Ascending aorta (tissue), 2 donors: ENCODE measurements at places on chromosomes 13 and 19.

GRCh38 chr13:44660050-44660449, 83.9 kb upstream of the TSC22D1 start:
- no peak for DNase-seq

GRCh38 chr13:34587576-34587975, 354.5 kb upstream of the NBEA start:
- no peak for DNase-seq

DNA sequence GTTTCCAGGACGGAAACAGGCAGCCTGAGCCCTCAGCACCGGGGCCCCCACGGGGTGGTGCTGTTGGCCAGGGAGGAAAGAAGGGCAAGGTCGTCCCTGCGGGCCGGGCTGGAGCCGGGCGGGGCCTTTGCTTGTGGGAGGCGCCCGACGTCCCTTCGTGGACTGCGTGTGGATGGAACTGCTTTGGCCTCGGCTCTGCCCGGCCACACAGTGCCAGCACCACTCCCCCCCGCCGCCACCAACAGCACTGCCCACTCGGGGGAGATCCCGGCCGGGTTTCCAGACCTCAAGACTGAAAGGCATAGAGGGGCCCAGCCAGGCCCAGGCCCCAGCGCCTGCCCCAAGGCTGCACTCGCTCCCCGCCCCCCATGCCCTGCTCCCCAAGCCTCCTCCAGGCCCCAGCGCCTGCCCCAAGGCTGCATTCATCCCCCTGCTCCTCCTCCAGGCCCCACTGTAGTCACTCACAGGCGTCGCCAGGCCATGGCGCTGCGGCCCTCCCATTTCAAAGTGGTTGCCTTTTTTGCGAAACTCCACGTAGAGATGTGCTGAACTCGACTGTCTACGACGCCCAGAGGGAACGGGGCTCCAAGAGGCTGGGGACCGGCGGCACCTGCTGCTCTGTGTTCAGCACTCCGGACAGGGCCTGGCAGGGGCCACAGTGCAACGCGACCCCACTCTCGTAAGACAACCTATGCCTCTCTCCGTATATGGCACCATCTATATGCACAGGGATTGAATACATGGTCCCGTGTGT, 22.5 kb downstream of the C13orf46 start:
- peak; percentile 30 for DNase-seq

DNA sequence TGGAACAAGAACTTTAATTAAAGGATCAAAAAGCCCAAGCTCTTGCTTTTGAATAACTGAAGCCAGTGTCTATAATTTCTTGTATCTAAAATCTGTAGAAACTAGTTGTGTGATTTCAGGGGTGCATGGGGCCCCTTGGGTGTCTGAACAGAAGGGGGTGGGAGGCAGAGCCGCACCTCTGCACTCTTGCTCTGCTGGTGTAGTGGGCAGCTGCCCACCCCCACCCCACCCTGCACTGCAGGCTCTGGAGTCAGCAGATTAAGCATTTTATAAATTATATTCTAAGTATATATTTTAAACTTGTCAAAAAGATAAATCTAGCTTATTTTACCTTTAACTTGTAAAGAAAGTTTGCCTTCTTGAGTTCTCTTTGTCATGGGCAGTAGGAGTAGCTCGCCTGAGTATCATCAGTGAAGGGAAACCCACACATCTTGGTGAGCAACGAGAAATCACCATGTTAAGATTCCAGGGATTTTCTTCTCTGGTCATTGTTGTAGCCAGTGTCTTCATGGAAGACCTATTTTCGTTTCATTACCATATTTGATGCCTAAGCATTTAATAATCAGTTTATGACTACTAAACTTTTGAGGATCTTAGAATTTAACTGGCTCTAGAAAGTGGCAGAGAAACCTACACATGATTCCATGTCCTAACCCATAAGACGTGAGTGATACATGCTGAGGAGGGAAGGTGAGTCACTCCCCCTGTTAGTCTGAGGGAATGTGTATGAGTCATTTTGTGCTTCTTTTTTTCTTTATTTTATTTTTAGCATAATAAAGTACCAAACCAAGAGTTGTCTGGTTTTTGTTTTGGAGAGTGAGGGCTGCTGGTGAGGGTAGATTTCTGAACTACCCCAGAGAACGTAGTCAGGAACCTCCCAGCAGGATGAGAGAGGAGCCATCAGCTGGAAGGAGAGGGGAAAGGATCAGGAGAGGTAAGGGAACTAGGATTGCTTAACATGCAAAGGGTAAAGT, 7.7 kb downstream of the UBE2L5 start:
- DNase-seq, result no peak

DNA sequence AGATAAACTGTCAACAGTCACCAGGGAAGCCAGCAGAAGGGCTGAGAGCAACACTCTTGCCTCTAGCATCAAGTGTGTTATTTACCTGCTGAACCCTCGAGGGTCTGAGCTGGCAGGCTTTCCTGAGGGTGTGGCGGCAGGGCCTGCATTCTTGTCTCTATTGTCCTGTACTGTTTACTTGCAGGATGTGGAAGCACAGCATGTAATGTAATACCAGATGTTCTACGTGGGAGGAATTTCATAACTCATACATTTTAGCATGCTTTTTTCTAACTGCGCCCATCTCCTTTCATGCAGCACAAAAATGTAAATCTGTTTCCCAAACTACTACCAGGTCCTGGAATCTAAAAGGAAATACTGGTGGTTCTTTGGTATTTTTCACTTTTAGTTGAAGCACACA, 153.1 kb downstream of the RGCC start:
- DNase-seq, result no peak
